ENCODE measurements at places on chromosomes 1 and 21.

GRCh38 chr1:42970143-42970542 is 11.5 kb upstream of the SLC2A1 start:
- DNase-seq, result no peak

DNA sequence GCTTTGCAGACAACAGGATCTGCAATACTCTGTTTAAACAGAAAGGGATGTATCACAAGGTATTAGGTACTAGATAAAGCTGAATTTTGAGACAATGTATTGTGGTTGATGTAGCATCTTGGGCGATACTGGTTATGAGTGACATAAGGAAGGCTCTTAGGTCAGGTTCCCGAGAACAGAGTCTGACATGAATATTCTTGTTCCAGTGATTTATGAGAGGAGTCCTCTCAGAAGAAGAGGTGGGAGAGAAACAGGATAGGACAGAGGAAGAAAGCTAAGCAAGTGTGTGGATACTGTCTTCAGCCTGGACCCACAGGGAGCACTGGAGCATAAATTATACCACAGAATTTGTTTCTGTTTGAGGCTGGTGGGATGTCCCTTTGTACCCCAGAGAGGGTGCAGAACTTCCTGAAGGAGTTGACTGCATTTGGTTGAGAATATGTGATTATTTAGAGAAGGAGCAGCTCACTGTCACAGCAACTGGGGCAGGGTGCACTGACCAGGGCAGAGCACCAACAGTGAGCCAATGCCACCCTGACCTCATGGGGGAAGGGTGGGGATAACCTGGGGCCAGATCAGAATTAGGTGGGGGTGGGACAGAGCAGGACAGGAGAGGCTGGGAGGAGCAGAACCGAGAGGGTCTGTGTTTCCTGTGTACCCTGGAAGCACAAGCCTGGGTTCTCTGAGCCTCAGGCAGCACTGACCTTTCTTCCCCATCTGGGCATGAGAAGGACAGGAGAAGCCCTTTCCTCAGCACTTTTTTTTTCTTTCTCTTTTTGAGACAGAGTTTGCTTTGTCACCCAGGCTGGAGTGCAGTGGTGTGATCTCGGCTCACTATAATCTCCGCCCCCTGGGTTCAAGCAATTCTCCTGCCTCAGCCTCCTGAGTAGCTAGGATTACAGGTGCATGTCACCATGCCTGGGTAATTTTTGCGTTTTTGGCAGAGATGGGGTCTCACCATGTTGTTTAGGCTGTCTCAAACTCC is 36.3 kb upstream of the SLC6A9 start:
- DNase-seq, result no peak

DNA sequence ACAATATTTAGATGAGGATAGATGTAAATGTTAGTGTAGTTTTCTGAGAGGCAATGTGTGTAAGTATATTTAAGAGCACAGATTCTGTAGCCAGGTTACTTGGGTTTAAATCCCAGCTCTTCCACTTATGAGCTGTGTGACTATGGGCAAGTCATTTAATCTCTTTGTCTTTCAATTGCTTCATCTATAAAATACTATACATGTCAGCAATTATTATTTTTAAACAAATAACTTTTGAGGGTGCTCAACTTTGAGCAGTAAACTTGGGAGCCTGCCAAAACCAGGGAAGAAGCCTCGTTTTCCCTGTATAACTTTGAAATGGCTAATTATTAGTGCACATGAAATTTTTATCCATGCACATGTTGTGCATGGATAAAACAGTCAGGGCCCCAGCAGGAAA is 222.8 kb downstream of the FOXD2 start:
- DNase-seq, result no peak

- DNase-seq, result no peak
These were observed 14.3 kb downstream of the GPR137B start for GRCh38 chr1:236156512-236157208.

DNA sequence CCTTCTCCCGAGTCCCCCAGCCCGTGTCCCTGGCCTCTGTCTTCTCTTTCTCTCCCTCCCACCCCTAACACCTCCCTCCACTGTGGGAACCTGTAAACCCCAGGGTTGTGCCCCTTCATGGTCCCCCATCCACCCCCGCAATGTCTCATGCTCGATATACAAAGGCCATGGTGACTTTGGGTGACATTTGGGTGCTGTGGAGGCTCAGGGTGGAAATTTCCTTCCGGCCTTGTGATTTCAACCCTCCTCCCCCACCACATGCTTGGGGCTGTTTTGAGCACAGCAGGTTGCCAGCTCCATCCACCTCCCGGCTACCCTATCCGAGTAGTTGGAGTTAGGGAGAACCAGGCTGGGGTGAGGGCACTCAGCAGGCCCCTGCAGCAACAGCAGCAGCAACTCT is 25.7 kb upstream of the VPS13D start:
- DNase-seq, result no peak

GRCh38 chr1:27346357-27346756 is 4.5 kb downstream of the SYTL1 start:
- DNase-seq, result no peak

- DNase-seq, result no peak
These were observed 20.1 kb upstream of the CDCP2 start for GRCh38 chr1:54172614-54173599.

- DNase-seq, result no peak
These were observed 70.4 kb downstream of the VAV3 start for GRCh38 chr1:107894605-107895004.

GRCh38 chr1:25477448-25478034 is 46.8 kb downstream of the MACO1 start:
- no peak for DNase-seq

DNA sequence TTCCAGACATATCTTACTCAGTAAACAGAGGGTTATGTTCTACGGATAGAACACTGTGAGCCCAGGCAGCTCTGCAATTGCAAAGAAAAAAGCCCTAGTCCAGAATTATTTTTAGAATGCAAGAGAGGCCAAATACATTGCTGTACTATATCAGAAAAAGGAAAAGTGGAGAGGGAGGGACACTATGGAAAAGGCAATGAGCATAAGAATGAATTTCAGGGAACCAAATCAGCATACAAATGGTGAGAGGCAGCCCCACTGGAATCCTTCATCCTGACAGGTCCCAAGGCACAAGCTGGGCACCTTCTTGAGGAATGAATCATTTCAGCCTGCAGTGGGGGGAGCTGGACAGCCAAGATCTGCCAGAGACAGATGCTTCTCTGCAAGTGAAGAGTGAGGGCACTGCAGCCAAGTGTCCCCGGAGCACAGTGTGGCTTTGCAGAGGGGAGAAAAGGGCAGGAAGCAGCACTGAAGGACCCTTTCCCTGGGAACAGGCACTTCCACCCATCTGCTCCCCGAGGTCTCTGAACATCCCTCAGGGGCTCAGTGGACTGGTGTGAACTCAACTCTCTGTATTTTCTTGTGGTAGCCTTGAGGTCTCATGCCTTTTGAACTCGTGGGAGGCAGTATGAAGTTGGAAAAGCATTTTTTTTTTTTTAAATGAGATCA is 115.6 kb downstream of the XCL2 start:
- DNase-seq, result no peak

DNA sequence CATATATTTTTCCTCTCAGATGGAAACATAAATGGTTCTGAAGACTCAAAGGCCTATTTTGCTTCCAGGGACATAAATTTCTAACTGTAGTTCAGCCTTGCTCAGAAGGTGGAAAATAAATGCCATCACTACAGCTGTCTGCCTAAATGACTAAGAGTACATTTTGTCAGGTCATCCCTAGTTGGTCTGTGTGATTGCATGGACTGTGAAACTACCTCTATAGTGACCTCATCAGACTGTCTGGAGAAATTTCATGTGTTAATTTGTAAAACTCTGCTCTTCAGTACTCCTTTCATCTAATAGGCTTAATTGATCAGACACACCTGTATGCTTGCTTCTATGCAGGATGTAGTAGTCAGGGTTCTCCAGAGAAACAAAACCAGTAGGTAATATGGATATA is 886.9 kb downstream of the AMY1C start:
- DNase-seq, result no peak

- peak; percentile 43 for DNase-seq
These were observed 494.7 kb upstream of the ADGRL2 start for GRCh38 chr1:81305997-81306452.

DNA sequence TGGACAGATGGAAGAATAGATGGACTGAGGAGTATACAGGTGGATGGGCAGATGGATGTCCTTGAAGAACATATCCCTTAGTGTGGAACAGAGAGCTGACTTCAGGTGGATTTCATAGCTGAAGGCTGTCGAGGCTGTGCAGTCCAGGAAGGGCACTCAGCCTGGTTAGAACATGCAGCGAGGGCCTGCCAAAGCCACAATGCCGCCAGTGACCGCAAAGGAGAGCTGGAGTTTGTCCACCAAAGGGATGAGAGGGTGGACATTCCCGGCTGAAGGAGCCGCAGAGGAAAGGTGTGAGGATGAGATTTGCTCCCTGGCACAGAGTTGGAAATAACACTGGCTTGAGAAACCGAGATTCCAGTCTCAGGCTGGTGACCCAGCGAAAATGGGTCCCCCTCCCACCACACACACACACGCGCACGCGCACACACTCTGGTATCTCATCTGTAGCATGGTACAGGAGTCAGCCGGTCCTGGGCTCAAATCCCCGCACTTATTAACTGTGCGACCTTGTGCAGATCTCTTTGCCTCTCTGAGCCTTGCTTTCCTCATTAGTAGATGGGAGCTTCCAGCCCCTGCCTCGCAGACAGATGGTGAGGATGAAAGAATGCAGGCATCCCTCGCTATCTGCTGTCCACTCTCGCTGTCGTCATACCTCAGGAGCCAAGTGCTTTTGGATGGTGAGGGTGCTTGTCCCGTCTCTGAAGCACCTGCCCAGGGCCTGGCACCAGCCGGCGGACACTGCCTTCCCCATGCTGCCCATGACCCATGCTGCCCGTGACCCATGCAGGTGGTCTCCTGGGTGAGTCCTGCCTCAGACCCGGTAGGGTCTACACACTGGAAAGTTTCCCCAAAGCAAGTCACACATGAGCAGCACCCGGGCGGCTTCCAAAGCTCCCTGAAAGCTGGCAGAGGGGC is 26.8 kb upstream of the EFHD2 start:
- no peak for DNase-seq

DNA sequence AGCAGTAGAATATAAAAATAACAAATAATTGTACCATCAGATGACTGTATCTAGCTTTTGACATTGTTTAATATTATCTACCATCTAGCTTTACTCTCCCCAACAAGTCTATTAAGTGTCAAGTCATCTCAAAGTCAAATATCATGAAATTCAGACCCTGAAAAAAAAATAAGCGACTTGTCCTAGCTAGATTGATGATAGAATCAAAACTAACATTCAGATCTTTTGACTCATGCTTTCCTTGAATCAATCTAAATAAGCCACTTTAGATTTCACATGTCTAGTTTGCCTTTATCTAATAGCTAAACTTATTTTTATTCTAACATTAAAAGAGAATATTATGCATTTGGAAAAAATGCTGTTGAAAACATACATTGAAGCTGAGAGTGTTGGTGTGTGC is 35.4 kb downstream of the CRB1 start:
- no peak for DNase-seq

DNA sequence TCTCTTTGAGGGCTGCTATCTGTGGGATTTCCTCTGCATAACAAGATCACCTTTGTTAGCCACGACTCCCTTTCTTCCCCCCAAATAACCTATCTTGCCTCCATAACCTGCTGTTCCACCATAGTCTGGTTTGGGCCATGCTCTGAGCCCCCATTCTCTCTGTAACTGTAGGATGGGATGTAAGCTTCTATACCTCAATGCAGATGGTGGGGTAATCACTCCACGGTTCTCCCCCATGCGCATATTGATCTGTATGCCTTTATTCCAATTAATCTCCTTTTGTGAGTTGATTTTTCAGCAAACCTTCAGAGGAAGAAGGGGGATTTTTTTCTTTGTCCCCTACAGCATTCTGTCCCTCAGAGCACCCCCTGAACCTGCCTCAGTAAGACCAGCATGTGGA is 170.1 kb upstream of the IRF2BP2 start:
- DNase-seq, result no peak

DNA sequence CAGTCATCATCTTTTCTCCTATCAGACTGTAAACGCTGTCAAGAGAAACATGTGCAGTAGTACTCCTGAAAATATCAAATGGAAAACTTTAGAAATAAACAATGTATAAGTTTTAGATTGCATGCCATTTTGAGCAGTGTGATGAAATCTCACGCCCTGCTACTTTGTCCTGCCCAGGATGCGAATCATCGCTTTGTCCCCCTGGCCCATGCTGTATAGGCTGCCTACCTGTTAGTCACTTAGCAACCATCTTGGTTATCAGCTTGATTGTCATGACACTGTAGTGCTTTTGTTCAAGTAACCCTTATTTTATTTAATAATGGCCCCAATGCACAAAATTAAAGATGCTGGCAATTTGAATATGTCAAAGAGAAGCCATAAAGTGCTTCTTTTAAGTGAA is 363.0 kb downstream of the ZP4 start:
- no peak for DNase-seq

DNA sequence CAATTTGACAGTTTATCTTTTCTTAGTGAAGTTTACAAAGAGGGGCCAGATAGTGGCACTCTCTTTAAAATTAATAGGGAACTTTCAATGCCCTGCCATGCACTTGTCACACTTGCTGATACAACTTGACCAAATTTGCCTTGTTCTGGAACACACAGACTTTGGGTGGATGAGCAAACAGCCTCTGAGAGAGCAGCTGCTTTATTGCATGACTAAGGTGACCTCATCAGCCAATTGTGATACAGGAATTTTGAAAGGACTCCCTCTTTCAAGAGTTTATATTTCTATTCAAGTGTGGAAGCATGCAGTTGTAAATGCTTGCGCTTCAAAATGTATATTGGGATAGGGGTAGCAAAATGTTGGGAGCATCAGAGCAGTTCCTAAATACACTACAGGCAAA is 2.1 kb upstream of the RGS1 start:
- DNase-seq, result no peak

GRCh38 chr21:42539342-42539741 is 25.7 kb downstream of the SLC37A1 start:
- no peak for DNase-seq

DNA sequence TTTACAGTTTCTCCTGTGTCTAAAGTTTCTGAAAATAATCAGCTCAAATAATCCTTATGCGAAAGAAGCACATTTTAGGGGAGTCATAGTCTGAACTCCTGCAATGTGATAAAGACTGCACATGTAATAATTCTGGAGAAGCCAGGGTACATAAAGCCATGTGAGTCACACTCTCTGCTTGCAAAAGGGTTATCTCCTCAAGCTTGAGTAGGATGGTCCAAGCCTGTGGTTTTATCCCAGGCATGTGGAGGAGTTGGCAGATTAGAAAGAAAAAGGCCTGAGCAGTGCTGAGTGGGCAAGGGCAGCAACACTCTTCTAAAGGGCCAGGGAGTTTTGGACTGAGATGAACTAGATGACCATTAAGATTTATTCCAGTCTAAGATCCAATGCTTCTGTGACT is 220.4 kb downstream of the RHOU start:
- DNase-seq, result no peak

Measured in NCI-H2081 treated with DMSO at 0.1 percent for 48 hours (cell line).